Caki2 (cell line): ENCODE measurements at places on chromosomes 5 and 9. TPM values are rescaled to one million over a fixed set of nuclear protein-coding genes. Genes with fewer than 3 reads are reported as not detected.
A peak's percentile ranks its signal among the peaks of the same experiment; 100 is the strongest.

Gene LHX3
- not detected in 2 replicates for total RNA-seq

Gene TRPM6
- total RNA-seq = 0.03 TPM in 1 of 2 replicates, not detected in the other

Gene PCDHB4
- total RNA-seq = not detected in 2 replicates

Gene KIF24
- total RNA-seq = 1.5 and 4.8 TPM in 2 replicates

Gene FAM151B
- 0.20 and 0.32 TPM in 2 replicates for total RNA-seq

Gene INSL4
- total RNA-seq = not detected in 2 replicates

Gene PCDHB6
- total RNA-seq = not detected in 2 replicates

Gene TMC1
- total RNA-seq = not detected in 2 replicates

Gene CPLANE1
- 1.7 and 16.7 TPM in 2 replicates for total RNA-seq

Gene ITK
- total RNA-seq = not detected in 2 replicates

Gene CCL28
- 4.8 and 8.2 TPM in 2 replicates for total RNA-seq

Gene SLC45A2
- total RNA-seq = not detected in 2 replicates

Gene CATSPER3
- total RNA-seq = 1.1 TPM in 1 of 2 replicates, not detected in the other

DNA sequence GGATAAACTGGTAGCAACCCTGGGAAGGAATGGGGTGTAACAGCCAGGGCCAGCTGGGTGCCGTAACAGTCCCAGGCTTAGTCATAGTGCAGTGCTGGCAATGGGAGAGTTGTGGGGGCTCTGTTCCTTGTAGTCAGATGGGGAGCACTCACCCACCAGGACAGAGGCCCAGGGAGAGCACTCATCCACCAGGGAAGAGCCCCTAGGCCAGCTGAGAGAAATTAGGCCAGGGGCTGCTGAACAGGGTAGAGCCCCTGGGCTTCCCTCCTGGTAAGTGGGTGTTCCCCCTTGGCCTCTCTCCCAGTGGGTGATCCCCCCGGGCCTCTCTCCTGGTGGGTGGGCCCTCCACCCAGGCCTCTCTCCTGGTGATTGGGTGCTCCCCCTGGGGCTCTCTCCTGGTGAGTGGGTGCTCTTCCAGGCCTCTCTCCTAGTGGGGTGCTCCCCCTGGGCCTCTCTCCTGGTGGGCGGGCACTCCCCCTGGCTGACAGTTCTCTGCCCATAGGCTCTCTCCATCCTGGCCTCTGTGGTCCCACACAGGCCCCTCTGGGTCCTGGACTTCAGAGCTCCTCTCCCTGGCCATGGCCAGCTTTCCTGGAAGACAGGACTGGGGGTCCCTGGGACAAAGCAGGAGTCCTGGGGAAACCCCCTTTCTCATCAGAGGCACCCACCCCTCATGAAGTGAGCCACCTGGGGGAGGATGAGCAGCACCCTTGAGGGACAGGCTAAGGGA lies 13.4 kb downstream of the FGD3 start:
- no peak for DNase-seq

DNA sequence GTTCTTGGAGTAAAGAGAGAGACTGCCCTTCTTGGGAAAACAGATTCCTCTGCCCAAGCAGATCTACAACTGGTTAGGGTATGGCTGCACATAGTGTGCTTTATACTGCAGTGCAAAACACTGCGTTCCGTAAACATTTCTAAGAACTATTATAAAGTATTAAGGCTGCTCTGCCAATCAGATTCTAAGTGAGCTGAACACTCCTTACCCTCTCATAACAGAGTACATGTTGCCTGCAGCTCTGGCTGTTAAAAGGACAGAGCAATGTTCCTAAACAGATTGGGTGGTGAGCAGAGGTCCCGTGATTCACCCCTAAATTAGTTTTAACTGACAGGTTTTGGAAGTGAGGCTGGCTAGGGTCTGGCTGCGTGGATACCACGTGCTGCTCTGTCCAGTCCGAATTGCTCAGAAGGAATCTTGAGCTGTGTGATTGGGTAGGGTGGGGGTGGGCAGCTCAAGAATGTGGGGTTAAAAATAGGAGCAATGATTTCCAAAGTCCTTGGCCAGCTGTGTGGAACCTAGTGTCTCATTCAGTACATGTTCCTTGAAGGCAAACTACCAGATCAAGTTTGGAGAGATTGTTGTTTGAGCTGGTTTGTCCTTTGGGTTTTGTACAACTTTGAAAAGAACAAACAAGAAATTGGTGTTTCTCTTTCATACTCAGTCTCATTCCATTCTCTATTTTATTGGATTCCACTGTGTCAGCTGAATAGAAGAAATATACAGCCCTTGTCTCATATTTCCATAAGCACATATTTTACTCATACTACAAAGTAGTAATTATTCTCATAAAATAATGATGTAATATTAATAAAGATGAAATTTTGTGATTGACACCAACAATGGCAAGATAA lies 497.6 kb upstream of the CD180 start:
- no peak for DNase-seq

DNA sequence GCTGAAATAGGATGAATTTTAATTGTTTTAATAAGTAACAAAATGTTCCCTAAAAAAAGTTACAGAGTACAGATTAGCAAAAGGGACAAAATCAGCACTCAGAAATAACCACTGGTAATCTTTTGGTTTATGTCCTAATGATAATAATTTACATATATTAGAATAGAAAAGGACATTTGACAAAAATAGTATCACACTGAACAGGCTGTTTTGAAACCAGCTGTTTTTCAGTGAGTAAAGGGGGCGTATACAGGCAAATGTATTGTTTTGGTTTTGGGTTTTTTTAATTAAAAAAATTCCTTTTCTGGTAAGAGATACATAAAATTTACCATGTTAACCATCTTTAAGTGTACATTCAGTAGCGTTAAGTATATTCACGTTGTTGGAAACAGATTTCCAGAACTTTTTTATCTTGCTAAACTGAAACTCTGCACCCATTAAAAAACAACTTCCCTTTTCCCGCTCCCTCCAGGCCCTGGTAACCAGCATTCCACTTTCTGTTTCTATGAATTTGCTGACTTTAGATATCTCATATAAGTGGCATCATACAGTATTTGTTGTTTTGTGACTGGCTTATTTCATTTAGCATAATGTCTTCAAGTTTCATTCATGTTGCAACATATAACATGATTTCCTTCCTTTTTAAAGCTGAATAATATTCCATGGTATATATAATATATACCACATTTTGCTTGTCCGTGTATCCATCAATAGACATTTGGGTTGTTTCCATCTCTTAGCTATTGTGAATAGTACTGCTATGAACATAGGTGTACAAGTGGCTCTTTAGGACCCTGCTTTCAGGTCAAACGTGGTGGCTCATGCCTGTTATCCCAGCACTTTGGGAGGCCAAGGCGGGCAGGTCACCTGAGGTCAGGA lies 20.6 kb upstream of the LARP1 start:
- no peak for DNase-seq

DNA sequence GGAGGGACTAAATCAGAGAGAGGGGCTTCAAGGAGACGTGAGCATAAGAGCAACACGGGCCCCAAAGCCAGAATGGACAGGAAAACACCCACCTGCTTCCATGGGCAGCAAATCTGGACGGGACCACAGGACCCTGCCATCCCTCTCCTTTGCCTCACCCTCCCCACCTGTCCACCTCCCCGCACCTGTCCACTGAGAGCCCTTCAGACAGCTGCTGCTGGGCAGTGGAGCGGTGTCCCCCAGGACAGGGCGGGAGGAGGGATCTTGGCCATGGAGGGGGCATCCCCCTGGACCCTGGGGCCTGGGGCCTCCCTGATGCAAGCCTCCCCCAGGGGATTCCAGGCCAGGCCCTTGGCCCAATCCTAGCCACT lies 2.6 kb downstream of the CCDC183 start:
- DNase-seq = no peak

GRCh38 chr5:131416729-131417128 lies 152.9 kb downstream of the CDC42SE2 start:
- no peak for DNase-seq

DNA sequence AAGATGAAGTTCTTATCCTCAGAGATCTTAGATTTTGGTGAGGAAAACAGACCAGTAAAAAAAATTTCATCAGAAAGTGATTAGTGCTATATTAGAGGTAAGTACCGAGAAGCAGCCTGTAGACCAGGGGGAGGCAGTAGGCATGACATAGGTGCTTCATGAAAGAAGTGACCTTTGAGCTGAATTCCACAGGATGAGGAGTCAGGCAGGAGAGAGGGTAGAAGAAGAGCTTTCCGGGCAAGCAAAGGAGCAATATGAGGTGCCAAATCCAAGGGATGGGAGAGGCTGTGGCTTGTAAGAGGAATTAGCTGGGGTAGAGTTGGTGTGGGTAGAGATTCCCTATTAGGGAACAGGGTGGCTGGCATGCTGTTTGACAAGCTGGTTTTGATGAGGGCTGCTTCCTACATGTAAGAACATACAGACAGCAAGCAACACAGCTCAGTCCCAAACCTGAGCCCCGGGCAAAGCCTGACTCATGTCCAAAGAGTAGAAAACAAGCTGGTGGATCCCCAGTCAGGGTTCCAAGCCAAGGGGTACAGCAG lies 48.4 kb upstream of the PWWP2A start:
- no peak for DNase-seq

DNA sequence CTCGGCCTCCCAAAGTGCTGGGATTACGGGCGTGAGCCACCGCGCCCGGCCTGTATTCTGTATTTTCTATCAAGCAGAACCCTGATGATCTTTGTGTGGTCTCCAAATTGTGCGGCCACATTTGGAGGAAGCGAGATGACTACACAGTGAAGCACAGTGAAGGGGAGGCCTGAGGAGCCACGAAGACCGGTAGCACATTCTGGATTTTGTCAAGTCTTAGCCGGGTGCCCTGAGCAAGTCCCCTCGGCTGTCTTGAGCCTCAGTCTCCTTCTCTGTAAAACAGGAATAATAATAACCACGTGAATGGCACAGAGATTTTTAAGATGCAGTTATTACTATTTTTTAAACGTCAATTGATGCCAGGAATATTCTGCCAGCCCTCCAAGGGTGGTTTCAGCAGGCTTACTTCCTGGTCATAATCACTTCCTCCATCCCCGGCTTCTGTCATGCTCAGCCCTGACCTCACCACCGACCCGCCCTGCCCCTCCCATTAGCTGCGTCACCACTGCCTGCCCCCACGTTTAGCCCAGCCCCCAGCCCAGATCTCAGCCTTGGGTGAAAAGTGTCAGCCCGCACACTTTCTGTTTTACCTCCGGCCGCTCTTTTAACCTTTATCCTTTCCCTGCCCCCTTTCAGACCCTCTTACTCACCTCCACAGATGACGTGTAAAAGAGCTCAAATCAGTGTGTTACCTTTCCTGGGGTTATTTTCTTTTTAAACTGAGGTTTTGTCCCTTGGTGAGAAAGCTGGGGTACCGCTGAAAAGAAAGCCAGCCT lies 27.0 kb upstream of the ERGIC1 start:
- peak; percentile 85 for DNase-seq

GRCh38 chr9:126616521-126616976 lies 2.8 kb downstream of the LMX1B start:
- no peak for DNase-seq

DNA sequence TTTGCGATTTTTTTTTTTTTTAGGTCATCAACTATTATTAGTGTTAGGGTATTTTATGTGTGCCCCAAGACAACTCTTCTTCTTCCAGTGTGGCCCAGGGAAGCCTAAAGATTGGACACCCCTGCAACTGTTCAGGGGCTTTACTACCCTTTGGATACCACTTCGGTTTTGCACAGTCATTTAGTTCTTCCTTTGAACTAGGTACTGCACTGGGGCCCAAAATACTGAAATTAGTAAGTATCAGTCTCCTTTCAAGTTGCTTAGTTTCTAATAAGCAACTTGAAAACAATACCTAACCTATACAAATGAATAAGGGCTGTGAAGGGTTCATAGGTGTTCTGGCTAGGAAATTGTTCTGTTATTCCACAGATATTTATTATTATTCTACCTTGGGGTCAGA lies 45.3 kb downstream of the CWC27 start:
- DNase-seq = no peak

GRCh38 chr9:81558091-81558830 lies 131.1 kb downstream of the TLE1 start:
- DNase-seq = peak; percentile 59

- DNase-seq = no peak
These were observed 29.3 kb upstream of the SPDL1 start for GRCh38 chr5:169554251-169554650.

GRCh38 chr9:126283799-126284465 lies 42.7 kb upstream of the MVB12B start:
- peak; percentile 6 for DNase-seq

- no peak for DNase-seq
These were observed 25.1 kb downstream of the ADAMTSL1 start for GRCh38 chr9:18499062-18499461.

DNA sequence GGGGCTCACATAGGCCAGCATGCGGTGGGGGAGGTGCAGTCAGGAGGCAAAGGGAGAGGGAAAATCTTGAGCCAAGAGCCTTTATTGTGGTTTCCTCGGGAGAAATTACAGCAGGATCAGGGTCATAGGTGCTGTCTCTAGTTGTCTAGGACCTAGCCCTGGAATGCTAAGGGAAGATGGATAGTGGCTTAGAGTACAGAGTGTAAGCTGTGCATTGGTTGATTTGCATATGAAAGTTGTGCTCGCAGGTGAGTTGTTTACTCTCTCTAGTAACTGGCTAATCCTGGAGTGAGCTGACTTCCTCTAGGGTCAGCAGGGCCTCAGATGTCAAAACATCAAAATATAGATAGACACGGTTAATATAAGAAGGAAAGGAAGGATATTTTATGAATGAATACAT lies 877.7 kb downstream of the TLE4 start:
- DNase-seq = no peak

- no peak for DNase-seq
These were observed 237.6 kb downstream of the TENT4A start for GRCh38 chr5:6950860-6951259.

DNA sequence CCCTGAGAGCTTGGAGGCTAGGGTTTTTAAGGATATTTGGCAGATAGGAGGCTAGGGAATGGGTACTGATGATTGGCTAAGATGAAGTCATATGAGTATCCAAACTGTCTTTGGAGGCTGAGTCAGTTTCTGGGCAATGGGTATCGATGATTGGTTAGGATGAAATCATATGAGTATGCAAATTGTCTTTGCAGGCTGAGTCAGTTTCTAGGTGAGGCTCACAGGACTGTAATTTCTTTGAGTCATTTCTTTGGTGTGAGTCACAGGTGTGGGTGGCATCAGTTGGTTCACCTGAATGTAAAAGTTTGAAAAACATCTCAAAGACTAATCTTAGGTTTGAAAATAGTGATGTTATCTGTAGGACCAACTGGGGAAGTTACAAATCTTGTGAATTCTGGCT lies 1068.0 kb downstream of the NR2F1-AS1 start:
- peak; percentile 18 for DNase-seq
